Activated CD4-positive, alpha-beta T cell treated with anti-CD3 and anti-CD28 coated beads, Interleukin-2, amount 50 U/mL, for 16 hours (primary cell): ENCODE measurements at places on chromosomes 2 and 18.

GRCh38 chr2:72036595-72036994, 111.1 kb downstream of the CYP26B1 start:
- DNase-seq = no peak

DNA sequence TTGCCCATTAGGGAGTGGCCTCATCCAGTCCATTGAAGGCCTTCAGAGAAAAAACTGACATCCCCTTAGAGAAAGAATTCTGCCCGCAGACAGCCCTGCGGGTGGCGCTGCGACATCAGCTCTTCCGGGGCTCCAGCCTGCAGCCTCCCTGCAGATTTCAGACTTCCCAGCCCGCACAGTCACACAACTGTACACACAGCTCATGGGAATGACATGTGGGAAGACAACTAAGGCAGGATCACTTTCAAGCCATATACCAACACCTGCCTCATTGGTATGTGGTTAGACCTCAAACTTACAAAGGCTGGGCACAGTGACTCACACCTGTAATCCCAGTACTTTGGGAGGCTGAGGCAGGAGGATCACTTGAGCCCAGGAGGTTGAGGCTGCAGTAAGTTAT, 24.8 kb upstream of the TUBB6 start:
- no peak for DNase-seq

- DNase-seq = peak; percentile 35
Measured at GRCh38 chr2:239399921-239400595, 762 bp downstream of the HDAC4 start.

DNA sequence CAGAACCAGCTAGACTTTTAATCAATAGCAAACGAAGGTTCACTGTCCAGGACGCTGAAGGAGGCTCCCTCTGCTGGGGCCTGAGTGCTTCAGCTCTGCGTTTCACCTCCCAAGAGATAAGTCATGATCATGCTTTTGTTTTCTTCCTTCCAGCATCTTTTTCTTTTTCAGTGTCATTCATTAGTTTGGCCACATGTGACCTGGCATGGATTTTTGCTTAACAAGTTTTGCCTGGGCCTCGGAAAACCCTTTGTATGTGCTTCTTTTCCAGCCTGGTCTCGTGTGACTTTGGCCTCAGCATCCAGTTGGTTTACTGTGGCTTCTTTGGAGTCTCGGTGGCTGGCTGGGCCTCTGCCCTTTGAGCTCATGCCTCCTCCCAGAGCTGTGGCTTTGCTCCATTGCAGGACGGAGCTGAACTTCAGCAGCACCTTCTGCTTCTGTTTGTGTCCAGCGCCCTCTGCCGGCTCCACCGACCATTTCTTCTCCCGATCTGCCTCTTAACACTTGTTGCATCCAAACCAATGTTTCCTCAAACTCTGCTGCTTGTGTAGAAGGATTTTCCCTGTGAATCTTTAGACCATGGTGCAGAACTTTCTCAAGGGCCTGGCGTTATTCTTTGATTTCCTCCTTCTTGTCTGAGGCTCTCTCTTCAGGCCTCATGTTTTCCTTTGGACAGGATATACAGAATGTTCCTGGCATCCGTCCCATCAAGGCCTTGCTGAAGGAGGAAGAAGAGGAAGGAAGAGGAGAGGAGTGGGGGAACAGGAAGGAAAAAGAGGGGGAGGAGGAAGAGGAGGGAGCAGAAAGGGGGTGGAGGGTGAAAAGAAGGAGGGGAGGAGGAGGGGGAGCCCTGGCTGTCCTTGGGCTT, 23.6 kb upstream of the HES6 start:
- peak; percentile 77 for DNase-seq

DNA sequence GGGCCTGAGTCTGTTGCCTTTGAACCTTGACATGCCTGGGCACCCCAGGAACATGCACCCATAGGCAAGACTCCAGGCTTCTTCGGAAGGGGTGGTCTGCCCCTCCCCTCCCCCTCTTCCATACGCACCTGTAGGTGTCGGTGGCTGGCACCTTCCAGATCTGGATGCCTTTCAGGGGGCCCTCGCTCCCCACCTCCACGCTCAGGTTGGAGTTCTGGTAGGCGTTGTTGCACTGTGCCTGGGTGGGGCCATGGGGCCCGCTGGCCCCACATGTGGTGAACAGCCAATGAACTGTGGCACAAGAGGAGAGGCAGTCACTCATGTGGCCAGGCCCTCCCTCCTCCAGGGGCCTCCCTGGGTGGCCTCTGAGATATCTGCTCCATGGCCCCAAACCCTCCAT, 135.8 kb downstream of the CLIP4 start:
- no peak for DNase-seq

DNA sequence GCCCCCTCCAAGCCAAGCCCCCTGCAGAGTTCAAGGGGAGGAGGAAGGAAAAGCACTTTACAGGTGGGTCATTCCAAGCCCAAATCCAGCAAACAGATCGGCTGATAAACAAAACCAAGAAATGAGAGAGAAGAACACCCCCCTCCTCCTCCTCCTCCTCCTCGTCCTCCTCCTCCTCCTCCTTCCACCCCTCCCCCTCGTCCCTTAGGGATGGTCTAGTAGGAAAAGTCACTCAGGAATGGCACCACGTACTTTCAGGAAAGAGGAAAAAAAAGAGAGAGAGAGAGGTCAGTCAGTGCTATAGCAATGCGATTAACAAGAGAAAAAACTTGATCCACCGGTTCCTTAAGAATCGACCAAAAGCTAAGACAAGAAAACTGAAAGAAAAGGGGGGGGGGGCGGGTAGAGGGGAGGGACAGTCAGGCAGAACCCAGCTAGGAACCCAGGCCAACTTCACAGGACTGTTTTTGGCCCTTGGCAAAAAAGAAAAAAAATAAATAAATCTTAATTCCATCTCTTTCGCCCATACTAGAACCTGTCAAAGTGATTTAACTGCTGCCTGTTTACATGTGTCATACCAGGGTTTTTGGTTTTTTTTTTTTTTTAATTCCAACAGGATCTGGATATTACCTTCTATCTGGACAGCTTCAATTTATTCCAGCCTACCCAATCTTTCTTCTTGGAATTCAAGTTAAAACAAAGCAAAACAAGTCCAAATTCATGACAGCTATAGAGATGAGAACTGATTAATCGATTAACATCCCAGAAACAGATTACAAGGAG, 906 bp downstream of the IKZF2 start:
- no peak for DNase-seq

DNA sequence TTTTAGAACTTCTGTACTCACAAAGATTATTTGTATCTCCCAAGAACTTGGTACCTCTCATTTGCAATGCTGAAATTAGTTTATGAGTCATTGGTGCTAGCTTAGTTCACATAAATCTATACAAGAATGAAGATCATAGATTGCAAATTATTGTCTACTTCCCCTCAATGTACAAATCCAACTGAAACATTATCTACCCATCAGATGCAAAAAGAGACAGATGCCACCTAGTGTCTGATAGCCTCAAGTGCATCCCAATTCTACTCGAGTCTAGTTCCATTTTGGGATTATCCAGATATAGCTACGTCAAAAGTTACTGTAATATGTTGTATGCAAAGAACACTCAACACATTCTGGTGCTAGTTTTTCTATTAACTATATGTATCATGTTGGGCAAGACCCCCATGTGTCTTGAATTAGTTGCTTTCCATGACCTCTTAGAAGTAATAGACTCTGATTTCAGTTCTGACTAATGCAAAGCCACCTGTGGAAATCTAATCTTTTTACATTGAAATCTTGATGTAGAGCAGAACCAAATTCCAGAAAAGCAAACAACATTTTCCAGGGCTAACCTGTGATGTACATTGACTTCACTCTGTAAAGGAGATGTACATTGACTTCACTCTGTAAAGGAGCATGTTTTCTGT, 210.0 kb downstream of the RBM43 start:
- DNase-seq = peak; percentile 33

DNA sequence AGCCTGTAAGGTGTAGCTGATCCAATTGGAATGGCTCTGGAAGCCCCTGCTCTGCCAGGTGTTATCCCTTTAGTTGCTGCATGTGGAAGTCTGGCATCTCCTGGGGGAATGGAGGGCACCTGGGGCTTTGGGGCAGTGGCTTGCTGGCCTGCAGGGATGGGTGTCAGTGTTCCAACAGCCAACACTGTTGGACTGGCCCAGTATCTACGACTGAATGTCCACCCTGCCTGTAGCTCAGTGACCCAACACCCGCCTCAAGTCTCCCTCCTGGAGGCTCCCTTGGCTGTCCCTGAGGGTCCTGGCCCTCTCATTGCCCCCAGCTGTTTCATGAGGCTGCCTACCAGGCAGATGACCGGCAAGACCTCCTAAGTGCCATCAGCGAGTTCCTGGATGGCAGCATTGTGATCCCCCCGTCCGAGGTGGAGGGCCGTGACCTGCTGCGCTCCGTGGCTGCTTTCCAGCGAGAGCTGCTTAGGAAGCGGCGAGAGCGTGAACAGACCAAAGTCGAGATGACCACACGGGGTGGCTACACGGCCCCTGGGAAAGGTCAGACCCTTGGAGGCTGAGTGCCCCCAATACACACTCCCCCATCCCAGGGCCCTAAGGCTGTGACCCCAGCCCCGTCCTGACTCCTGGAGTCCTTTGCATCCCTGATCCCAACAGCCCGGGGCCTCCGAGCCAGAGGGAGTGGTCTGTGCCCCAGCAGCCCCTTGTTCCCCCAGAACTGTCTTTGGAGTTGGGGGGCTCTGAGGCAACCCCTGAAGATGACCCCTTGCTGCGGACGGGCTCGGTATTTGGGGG, 7.7 kb downstream of the SLC4A3 start:
- DNase-seq = no peak

DNA sequence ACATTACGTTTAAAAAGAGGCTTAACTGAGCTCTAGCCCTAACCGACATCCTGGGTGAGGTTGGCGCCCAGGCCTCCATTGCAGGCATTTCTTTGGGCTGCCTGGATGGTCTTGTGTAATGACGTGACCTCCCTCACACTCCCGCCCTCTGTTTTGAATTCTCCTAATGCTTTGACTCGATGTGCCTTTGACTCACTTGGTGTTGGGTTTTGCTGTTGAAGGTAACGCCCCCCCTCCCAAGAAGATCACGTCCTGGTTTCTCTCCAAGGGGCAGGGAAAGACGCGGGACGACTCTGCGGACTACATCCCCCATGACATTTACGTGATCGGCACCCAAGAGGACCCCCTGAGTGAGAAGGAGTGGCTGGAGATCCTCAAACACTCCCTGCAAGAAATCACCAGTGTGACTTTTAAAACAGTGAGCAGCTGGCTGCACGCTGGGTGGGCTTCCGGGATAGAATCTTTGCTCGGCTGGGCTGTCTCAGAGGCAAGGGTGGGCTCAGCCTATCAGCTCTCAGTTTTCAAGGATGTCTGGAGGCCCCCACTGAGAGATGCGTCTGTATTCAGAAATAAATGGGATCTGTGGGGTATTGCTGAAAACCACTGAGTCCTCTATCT, 87.9 kb upstream of the ATG16L1 start:
- no peak for DNase-seq

GRCh38 chr2:224449212-224450147, 47.6 kb upstream of the FAM124B start:
- peak; percentile 4 for DNase-seq

DNA sequence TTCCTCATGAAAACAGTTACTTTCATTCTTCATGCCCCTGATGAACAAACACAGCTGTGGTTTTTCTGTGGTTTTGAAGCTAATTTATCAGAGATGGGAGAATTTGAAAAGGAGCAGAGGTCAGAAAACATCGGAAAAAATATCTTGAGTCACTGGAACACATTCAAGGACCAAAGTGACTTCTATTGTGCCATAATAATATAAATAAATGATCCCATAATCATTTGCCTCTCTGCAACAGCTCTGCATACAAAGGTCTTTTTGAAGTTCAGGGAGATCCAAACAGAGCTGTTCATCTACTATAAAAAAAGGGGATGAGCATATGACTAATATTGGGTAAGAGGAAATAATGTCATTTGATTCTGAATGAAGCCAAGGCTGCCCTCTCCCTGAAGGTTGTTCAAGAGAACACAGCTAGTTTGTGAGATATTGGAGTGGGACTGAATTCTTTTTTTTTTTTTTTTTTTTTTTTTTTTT, 201.3 kb upstream of the GALNT5 start:
- no peak for DNase-seq
